ENCODE measurements at places on chromosomes 11 and 22.

- no peak for DNase-seq
Measured at GRCh38 chr22:24417901-24418641, 9.3 kb upstream of the ADORA2A start.

- peak; percentile 76 for DNase-seq
Measured at GRCh38 chr11:10304495-10305261, at the start of gene ADM. TSS of gene ADM (plus strand) at chr11:10305073. CDS start at chr11:10305701, 628 bp downstream.

DNA sequence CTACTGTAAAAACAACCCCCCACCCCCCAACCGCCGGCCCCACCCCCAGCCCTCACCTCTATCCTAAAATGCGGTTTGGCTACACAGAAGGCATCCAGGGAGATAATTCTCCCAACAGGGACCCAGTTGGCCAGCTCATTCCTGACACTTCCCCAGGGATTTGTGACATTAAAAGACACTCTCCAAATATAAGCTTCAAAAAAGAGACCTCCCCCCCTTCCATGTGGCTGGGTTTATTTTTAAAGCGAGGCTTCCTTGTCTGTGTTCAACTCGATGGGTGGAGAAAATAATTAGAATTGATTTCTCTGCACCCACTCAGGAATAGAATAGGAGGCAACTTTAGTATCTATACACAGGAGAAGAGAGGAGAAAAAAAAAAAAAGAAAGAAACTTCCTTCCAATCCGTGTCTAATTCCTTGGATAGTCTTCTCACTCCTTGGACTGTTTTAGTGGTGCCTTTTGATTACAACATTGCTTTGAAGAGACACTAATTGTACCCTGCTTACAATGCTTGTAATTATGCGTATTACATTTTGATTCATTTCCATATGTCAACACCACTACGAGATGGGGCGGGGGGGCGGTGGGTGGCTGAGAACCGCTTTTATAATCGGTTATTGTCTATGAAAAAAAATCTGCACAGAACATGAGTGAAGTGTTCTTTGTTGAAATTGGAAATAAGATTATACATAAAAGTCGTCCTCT, 500.4 kb downstream of the MIAT start:
- no peak for DNase-seq

DNA sequence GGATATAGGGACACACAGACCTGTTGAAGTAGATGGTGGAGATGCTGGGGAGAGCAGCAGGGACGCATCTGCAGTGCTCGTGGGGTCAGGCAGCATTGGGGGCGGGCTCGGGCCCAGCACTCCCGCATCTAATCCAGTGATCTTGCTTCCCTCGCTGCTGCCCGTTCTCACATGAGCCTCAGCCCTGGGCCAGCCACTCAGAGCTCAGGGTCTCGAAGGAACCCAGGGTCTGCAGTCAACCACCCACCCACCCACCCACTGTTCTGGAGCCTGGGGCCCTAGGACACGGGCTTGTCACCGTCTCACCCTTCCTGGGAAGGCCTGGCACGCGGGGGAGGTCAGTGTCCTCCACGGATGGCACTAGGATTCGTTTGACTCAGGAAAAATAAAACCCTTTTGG, 406.0 kb downstream of the TBC1D22A start:
- DNase-seq, result no peak

DNA sequence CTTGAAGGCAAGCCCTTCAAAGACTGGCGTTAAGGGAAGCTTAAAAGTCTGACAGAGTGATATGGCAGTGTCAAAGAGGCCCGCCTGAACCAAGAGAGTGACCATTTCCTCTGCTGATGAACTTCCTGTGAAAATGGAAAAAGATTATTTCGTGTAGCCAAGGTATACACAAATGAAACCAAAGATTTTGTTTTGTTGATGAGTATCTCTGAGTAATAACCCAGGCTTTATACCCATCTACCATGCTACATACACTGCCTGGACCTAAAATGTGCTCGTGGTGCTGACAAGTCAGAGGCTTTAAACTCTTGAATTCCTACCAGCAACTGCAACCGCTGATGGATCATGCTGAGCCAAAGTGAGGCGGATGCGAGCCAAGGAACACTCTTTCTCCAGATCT, 21.0 kb upstream of the FNBP4 start:
- DNase-seq, result no peak

DNA sequence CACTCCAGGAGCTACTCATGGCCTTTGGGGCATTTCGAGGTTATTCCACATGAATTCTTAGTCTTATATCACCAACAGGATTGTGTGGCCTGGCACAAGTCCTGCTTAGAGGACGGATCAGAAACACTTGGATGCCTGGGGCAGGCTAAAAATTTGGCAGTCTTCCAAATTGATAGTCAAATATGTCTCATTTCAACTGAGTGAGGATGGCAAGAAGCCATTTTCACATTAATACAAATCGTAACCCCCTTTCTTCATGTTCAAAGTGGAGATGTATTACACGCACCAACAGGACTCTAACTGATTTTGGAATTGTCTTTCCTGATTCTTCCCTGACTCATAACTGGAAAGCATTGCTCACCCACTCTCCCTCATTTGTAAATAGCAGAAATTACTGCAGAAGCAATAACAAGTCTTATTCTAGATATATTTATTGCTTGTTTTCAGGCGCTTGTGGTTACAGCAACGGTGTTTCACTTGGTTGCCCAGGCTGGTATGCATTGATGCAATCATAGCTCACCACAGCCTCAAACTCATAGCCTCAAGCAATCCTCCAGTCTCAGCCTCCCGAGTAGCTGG, 10.3 kb upstream of the CCDC86 start:
- no peak for DNase-seq

GRCh38 chr11:58580311-58580710, 1.4 kb downstream of the ZFP91 start:
- DNase-seq, result no peak

- peak; percentile 94 for DNase-seq
Measured at GRCh38 chr11:117143871-117144476, at the start of gene PAFAH1B2. TSS of gene PAFAH1B2 (plus strand) at chr11:117144287. CDS start at chr11:117152448, 8,161 bp downstream.

DNA sequence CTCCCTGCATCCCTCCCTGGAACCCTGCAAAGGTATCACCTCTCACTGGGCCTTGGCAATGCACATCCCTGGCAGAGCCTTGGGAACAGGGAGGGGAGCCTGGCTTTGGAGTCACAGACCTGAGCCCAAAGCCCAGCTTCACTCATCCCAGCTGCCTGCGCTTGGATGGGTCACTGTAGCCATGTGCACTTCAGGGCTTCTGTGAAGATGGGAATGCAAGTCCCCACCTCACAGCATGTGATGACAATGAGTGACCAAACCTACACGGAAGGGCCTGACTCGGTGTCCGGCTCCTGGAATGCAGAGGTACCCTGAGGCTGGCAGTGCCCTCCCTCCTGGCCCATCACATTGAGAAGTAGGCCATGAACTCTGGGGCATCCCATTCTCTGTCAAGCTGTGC, 22.8 kb upstream of the BAIAP2L2 start:
- DNase-seq, result no peak

DNA sequence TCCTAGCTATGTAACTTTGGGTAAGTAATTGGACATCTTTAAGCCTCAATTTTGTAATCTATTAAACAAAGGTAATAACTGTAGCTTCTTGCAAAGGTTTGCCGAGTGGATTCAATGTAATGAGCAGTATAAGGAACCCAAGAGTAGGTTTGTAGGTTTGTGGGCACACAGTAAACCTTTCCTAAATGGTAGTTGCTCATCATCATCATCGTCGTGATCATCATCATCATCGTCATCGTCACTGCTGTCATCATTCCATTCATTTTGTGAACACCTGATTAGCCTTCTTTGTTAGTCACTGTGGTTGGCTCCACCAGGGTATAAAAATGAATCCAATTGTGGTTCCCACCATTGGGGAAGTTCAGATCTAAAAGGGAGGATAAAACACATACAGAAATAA, 223.1 kb upstream of the KIRREL3 start:
- DNase-seq, result no peak

DNA sequence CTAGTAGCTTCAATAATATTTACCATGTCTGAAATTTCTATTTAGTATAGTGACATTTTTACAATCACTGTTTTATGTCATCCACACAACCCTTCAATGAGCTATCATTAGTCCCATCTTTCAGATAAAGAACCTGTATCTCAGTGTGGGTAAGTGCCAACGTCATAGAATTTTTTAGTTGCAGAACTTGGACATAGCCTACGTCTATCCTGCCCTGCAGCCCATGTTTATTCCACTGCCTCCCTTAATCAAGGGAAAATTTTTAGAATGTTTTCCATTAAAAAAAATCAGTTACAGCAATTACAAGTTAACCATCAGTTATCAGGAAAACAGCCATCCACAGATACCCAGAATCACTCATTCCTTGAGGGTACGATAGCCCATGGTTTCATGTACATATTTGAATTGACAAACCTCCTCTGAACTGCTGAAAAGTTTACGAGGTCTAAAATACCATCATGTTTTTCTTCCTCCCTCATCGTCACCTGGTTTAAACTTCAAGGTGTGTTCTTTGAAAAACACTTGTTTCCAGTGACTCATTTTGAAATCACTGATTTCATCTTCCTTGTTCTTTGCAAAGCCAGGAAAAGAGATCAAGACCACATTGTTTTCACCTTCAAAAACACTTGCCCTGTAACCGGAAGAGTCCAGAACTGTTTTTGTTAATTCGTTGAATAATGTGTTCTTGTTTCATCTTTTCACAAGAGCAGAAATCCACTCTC, 100.9 kb downstream of the FAM76B start:
- no peak for DNase-seq

All from GDM1 (cell line).